RWPE1 (cell line): ENCODE measurements at places on chromosomes 3 and 15.

- DNase-seq: no peak
Observed at GRCh38 chr3:174618368-174619080, 240.6 kb upstream of the NAALADL2 start.

DNA sequence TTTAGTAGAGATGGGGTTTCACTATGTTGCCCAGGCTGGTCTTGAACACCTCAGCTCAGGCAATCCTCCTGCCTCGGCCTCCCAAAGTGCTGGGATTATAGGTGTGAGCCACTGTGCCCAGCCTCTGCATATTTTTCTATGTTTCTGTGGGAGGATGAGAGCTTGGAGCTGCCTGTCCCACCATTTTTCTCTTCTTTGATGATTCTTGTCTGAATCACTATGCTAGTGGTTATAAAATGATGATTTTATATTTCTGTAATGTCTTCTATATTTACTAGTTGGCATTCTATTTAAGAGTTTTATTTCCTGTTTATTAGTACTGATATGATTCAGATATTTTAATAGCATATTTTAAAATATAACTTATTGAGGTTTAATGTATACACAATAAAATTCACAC lies 69.7 kb downstream of the CHCHD6 start:
- no peak for DNase-seq

- DNase-seq: peak; percentile 75
Observed at GRCh38 chr3:185813691-185814215, 11.1 kb downstream of the IGF2BP2 start.

DNA sequence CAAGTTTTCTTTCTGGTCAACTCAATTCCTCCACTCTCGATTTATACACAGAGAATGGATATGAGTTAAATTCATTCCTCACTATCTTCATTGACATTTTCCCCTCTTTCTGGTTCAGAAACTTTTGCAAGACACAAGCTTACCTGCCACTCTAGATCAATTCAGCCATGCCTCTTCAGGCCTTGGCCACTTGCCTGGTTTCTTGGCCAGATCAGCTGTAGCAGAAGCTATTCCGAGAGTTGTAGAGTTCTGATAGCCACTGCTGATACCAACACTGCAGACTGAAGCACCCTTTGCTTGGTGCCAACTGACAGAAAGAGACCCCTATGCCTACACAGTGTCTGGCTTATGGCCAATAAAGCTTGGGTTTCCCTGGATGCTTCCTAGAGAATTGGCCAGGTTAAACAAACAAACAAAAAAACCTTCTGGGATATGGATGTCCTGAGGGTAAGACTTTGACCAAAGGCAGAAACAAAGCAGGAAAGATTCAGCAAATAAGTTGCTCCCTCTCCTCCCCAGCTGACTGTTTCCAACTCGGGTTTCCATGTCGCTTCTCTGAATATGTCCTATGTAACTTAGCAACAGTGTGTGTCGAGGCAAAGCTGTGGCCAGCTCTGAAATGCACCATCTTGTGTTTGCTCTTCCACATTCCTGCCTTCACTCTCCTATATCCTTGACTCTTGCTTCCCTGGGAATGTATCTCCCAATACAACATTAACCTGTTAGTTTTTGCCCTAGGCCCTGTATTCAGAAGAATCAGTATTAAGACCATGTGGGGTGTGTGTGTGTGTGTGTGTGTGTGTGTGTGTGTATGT lies 521.6 kb downstream of the EPHA3 start:
- no peak for DNase-seq

GRCh38 chr3:46416811-46417510 lies 9.9 kb downstream of the CCRL2 start:
- no peak for DNase-seq

GRCh38 chr3:29317659-29318173 lies 36.8 kb downstream of the RBMS3 start:
- DNase-seq: no peak

GRCh38 chr15:77544162-77544561 lies 88.5 kb downstream of the LINGO1 start:
- no peak for DNase-seq

GRCh38 chr3:183807209-183807728 lies 18.1 kb downstream of the MAP6D1 start:
- no peak for DNase-seq

DNA sequence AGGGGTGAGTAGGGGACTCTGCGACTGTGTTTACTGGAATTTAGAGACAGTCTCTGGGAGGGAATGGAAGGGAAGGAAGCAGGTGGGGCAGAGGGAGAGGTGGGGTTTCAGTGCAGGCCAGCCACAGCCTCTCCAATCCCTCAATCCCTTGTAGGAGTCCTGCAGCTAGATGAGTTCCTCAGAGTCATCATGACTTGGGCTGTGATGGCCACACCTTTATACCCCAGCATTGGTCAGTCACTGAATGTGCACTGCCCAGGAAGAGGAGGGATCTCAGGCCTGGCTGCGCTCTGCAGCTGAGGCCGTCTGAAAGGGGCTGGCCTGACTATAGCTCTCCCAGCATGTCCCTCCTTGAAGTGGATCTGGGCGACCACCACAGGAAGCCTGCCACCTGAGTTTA lies 67.3 kb upstream of the GLCE start:
- DNase-seq: no peak

- no peak for DNase-seq
Observed at GRCh38 chr3:74442683-74443082, 171.8 kb downstream of the CNTN3 start.

- DNase-seq: no peak
Observed at GRCh38 chr3:69328103-69328962, 57.6 kb downstream of the FRMD4B start.

DNA sequence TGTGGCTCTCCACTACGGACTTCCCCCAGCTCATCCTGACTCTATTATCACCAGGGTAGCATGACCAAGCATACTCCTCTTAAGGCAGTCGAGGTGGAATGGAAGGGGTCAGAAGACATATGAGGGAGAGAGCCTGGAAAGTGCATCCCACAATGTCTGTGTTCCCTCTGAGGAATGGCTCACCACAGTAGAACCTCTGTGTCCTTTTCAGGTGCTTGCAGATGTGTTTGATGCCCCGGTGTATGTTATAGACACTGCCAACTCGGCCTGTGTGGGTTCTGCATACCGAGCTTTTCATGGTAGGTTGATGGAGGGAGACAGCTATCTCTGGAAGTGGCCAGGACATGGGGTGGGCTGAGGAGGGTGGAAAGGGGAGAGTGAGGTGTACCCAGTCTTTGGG lies 50.3 kb downstream of the XYLB start:
- no peak for DNase-seq

- DNase-seq: no peak
Observed at GRCh38 chr3:130916507-130917167, 22.8 kb downstream of the ATP2C1 start.

DNA sequence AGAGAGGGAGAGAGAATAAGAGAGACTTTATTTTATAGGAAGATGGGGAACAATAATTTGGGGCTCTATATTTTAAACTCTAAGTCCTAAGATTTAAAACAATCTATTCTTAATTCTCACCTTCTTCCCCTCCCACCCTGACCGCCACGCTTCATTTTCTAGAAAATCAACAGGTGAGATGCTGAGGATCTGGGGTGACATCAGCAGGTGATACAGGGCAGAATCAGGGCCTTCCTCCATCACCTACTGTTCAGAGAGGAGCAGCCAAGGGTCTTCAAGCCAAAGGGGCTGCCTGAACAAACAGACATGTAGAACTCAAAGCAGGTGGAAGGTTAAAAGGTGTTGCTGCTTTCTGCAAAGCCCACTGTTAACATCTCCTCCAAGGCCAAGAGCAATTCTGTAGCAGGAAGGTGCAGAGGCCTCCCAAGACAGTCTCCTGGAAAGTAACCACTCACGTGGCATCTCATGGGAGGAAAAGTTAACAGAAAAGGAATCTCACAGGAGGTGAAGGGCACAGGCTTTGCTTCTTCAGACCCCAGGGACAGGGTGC lies 183.6 kb upstream of the TLE3 start:
- no peak for DNase-seq

DNA sequence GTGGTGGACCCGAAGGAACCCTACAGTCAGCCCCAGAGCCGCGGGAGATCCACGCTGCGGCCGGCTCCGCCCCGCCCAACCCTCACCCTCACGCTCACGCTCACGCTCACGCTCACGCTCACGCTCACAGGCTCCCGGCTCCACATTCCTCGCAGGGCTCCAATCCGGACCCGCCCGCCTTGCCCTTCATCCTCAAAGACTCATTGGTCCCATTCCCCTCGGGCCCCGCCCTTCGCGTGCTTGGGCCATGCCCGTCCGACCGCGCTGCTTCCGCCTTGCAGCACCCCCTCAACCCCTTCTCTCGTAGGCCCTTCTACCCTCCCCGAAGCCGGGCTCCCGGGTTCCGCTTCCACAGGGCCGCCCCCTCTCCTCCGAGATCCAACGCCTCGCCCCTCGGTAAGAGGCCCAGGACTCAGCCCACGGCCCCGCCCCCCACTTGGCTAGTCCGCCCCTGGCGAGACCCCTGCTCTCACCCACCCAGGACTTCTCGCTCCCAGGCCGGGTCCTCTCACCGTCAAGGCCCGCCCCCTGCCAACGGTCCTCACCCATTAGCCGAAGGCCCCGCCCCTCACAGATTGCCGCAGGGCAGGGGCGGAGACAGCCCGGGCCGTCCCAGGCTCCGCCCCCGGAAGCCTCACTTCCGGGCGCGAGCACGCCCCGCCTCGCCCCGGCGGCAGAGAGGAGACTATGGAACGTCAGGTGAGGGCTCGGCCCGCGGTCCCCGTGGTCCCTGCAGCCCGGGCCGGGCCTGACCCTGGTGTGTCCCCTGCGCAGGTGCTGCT lies at the start of gene APEH:
Gene APEH (plus strand): TSS at position 637 of the 782 bp plus-strand sequence. CDS start 51 bp downstream, at position 688.
- peak; percentile 91 for DNase-seq

GRCh38 chr3:152583963-152584362 lies 251.0 kb upstream of the P2RY1 start:
- no peak for DNase-seq

GRCh38 chr3:111577798-111578685 lies 17.1 kb downstream of the ZBED2 start:
- DNase-seq: peak; percentile 78

DNA sequence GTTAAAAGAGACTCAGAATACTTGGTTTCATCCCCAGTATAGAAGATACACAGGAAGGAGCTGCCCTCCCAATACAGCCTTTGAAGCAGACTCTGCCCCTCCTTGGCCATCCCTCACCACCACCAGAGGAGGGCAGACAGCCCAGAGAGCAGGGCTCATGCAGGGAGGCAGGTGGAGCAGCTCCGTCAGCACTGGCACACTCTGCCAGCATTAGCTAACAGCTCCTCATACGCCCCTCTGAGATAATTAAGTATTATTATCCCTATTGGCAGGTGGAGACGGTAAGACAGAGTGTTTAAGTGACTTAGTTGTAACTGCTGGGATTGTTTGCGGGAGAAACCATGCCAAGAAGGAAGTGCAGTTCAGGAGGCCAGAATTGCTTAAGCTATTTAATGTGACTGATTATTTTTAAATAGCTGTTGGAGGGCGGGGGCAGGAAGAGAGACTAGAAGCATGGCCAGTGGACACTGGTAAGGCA lies 434.0 kb downstream of the EPHB1 start:
- DNase-seq: no peak

DNA sequence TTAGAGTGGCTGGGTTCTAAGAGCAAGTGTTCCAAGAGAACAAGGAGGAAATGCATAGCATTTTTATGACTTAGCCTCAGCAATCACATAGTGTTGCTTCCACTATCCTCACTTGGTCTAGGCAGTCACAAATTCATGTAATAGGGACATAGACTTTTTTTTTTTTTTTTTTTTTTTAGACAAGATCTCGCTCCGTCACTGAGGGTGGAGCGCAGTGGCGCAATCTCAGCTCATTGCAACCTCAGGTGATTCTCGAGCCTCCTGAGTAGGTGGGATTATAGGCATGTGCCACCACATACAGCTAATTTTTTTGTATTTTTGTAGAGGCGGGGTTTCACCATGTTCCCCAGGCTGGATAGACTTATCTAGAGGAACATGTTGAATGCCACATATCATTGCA lies 4.7 kb upstream of the GNB4 start:
- DNase-seq: no peak

DNA sequence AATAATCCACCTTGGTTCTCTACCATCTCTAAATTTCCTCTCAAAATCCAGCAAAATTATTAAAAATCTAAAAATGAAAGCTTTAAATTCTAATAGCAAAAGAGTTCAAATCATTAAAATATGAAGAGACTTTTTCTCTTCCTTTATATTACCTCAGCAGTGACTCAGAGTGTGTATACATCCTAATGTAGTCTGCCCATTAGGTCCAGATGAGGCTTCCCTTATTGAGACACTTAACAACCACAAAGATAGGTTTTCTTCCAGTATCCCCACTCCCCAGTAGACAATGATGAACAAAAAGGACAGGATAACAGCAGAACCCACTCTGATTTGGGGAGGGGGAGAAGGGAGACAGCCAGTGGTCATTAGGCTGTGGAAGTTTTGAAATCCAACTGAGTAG lies 61.5 kb upstream of the DCBLD2 start:
- DNase-seq: no peak

DNA sequence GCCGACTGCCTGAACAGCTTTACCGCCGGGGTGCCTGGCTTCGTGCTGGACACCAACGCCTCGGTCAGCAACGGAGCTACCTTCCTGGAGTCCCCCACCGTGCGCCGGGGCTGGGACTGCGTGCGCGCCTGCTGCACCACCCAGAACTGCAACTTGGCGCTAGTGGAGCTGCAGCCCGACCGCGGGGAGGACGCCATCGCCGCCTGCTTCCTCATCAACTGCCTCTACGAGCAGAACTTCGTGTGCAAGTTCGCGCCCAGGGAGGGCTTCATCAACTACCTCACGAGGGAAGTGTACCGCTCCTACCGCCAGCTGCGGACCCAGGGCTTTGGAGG lies 815 bp downstream of the SPINT1 start:
- peak; percentile 48 for DNase-seq

- DNase-seq: no peak
Observed at GRCh38 chr3:155270485-155271342, 22.8 kb downstream of the STRIT1 start.

DNA sequence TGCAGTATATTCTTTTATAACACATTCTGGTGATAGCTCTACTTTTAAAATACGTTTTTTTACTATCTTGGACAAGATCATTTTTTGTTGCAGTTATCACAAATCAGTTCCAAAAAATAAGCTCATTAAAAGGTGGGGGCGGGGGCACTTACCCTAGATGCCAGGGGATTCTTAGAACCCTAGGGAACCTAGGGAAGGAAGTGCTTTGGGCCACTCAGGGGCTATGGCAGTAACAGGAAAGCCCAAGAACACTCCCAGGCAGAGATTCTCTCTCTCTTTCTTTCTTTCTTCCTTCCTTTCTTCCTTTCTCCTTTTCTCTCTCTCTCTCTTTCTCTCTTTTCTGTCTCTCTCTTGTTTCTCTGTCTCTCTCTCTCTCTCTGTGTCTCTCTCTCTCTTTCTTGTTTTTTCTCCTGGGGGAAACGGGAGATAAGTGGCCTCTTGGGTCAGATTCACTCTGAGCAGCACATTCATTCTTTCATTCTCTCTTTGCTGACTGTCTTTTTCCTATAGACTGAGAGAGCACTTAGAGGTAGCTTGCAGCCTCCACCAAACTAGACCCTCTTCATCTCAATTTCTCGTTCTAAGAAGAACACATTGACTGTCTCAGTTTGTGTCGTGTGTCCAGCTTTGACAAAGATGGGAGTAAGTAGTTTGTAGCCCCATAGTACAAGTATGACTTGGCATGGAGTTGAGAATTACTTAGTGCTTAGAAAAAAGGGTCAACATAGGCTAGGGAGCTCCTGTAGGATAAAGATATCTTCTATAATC lies 16.6 kb downstream of the SCAANT1 start:
- no peak for DNase-seq
